Stimulated activated CD8-positive, alpha-beta memory T cell treated with anti-CD3 and anti-CD28 coated beads, Interleukin-4, amount 100 ng/mL, for 24 hours (primary cell): ENCODE measurements at places on chromosomes 7 and 10.

- DNase-seq: no peak
Measured at GRCh38 chr7:96837593-96837992, 127.9 kb upstream of the SEM1 start.

DNA sequence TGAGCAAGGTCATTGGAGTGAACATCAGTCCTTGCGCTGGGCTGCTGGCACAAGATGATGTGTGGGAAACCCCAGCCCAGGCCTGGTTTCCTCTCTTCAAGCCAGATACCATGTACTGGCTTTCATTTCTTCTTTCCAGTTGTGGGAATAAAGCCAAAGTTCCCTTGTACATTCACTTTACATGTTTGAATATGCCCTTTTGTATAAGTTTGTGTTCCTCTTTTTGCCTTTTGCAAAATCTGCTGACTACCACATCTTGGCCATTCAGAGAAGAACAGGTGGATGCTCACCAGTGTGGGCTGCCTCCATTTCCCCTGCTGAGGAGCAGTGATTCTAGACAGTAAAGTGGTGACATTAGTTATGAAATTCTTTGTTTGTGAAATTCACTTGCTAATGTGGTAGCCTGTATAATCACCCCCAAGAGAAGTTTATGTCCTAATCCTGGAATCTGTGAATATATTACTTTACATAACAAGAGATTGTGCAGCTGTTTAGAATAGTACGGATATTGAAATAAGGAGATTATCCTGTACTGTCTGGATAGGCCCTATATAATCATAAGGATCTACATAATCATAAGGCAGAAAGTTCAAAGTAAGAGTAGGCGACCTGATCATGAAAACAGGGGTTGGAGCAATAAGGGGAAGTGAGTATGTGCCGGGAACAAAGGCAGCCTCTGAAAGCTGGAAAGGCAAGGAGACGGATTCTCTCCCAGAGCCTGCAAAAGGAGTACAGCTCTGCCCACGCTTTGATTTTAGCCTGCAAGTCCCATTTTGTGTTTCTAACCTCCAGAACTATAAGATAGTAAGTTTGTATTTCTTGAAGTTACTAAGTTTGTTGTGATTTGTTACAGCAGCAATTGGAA, 18.8 kb upstream of the AOAH start:
- no peak for DNase-seq

DNA sequence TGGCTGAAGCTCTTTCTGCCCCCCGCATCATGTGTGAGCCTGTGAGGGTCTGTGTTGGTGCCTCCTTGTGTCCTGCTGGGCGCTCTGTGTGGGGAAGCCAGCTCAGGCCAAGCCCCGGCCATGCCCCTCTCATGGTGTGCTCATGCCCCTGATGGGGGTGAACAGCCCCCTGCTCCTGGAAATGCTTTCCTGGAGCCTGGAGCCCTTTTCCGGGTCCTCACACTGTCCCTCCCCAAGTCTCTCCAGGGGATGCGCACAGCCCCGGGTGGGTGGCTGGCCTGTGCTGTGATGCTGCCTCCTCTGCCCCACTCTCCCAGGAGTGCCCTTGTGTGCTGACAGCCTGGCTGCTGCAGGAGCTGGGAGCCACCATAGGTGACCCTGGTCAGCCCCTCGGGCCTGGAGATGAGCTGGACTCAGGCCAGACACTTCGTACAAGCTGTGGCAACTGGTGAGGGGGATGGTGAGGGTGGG, 20.8 kb upstream of the ZNF862 start:
- DNase-seq: no peak

DNA sequence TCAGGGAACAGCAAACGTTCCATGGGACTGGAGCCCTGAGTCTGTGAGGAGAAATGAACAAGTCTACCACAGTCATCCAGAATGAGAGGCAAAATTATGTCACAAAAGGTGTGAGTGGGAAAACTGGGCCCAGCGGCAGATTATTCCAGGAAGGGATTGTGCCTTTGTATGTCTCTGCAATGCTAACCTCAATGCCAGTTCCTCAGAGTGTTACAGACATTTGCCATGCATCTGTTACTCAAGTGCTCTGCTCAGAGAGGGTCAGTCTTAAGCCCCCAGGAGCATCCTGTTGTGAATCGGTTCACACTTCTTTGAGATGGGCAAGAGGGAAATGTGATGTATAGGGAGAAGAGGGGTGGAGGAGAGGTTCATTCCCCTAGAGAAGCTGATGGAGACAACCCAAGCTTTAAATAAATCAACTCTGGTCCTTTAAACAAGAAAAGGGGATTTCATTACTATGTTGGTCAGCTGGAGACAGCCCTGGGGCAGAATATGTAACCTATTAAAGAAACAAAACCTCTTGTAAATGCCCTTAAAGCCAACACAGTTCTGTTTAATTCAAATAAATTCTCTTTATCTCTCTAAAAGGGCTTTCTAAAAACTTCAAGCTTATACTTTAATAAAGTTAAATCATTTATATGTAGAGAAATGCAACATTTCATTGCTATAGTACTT, 85.9 kb upstream of the GRB10 start:
- DNase-seq: no peak

DNA sequence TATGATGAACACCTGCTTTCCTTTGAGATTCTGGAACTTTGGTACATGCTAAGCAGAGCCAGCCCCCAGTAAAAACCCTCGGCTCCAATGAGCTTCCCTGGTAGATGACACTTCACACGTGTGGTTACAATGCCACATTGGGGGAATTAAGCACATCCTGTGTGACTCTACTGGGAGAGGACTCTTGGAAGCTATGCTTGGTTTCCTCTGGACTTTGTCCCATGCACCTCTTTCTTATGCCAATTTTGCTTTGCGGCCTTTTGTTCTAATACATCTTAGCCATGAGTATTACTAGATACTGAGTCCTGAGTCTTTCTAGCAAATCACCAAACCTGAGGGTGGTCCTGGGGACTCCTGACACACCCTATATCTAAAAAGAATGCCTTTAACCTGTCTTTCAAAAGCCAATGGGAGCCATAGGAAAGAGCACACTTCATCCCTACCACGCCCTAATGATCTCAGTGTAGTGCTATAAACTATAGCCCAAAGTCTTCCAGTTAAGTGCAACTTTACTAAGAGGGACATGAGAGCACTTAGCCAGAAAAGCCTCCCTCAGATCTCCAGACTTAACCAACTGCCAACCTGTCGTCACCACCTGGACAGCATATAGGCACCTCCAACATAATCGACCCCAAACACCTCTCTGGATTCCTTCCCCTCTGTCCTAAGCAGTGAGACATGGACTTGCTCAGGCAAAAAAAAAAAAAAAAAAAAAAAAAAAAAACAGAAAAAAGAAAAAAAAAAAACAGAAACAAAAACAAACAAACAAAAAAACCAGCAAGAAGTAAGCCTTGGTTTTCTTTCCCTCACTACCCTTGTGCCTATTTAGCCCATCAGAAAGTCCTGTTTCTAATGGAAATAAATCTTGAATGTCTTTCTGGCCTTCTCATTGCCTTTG, 37.4 kb downstream of the CCDC6 start:
- DNase-seq: no peak

- no peak for DNase-seq
Measured at GRCh38 chr10:46308666-46309450, 22.1 kb downstream of the ANTXRL start.

GRCh38 chr7:83467493-83467892, 181.4 kb downstream of the SEMA3E start:
- DNase-seq: no peak
